ENCODE measurements at places on chromosomes 13 and 19.
A peak's percentile ranks its signal among the peaks of the same experiment; 100 is the strongest.

- DNase-seq: peak; percentile 14
These were observed 144.2 kb upstream of the VSTM2B start for GRCh38 chr19:29381353-29382203.

GRCh38 chr19:48006762-48007161 is 12.3 kb downstream of the ELSPBP1 start:
- DNase-seq: peak; percentile 59

- peak; percentile 49 for DNase-seq
These were observed 5.1 kb downstream of the MYADM start for GRCh38 chr19:53872762-53873161.

DNA sequence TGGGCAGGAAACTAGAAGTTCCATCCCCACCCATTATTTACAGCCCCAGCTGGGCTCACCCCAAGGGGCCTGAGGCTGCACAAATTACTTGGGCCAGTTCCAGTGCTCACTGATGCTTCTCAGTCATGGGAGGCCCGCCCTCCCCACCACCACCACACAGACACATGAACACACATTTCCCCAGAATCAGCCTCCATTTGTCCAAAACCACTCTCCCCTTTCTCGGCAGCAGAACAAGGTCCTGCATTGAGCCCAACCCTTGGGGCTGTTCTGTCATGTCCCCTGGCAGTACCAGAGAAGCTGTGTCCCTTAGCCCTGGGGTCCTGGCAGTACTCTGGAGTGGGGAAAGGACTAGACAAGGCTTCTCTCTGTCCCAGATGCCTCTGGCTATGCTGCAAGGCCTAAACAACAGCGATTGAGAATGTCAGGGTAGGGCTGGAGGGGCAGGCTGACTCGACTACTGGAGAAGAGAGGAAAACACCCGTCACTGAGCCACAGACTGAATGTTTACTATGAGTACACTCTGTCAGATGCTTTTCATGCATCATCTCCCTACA is 21.8 kb downstream of the SAMD4B start:
- DNase-seq: no peak

DNA sequence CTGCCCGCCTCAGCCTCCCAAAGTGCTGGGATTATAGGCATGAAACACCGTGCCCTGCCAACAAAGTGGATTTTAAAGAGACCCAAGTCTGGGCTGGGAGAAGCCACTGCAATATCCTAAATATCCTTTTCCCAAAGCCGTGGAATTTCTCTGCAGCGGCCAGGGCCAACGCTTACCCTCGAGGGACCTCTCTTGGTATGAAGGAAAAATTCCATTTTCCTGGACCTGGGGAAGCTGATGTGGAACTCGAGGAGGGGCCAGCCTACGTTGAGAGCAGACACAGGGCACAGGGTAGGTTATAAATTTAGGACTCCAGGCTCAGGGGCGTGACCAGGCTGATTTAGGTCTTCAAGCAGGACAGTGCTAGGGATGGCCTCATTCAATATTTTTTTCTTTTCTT is 17.7 kb upstream of the UPF1 start:
- no peak for DNase-seq
